Progenitor cell of endocrine pancreas (in vitro differentiated cells): ENCODE measurements at places on chromosomes 3 and 15. TPM values are rescaled to one million over a fixed set of nuclear protein-coding genes. Genes with fewer than 3 reads are reported as not detected.
A peak's percentile ranks its signal among the peaks of the same experiment; 100 is the strongest.

The NGRN gene
- 110 and 121 TPM in 2 replicates for total RNA-seq

The PARP6 gene
- 131 and 134 TPM in 2 replicates for total RNA-seq

DNA sequence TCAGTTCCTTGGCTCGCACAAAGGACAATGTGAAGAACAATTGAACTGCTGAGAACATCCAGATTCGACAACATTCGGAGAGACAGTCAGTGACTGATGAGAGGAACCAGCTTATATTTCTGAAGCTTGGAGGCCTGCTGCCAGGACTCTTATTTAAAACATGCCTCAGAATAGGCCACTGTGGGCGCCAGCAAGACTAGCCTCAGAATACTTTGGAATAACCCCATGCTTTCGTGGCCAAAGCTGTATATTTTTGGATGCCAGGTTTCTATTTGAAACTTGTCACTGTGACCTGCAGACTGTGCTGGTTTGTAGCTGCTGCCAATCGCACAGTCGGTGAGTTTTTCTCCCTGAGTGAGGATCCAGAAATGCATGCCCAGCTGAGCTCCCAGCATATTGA lies 129.9 kb upstream of the UBE3A start:
- H3K36me3 ChIP-seq = no peaks in the 10 kb centered on the region
- no peak for DNase-seq
- no peaks in the 10 kb centered on the region for H3K27me3 ChIP-seq
- H3K27ac ChIP-seq = no peak overlapping the region

DNA sequence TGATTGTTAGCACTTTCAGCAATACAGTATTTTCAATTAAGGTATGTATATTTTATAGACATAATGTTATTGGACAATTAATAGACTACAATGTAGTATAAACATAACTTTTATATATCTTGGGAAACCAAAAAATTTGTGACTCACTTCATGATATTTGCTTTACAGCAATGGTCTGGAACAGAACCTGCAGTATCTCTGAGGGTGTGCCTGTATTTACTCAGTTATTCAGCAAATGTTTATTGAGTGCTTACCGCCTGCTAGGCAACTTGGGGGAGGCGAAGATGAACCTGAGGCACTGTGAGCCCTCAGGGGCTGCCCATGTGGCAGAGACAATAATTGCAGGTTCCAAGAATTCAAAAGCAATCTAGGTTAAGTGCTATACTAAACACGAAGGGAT lies 144.8 kb downstream of the GABRB3 start:
- DNase-seq = no peak
- H3K4me1 ChIP-seq = peaks cover 10% of the 10 kb centered on the region
- no peak overlapping the region for H3K27ac ChIP-seq
- H3K36me3 ChIP-seq = peaks cover 2% of the 10 kb centered on the region

DNA sequence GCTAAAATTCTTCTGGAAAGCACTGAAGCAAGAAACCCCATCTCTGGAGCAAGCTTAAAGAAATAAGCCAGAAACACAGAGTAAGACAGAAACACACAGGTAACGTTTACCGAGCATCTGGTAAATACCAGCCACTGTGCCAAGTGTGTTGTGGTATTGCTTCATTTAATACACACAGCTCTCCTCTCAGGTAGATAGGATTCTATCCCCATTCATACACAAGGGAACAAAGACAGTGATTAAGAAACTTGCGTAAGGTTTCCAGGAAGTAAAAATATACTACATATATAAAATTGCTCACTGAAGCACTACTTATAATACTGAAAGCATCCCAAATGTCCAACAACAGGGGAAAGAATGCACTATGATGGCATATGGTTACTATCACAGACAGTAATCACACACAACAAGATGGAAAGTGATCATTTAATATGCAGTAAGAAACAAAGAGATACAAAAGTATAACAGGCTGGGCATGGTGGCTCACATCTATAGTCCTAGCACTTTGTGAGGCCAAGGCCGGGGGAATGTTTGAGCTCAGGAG lies 27.5 kb downstream of the TAMM41 start:
- no peak overlapping the region for H3K27ac ChIP-seq
- H3K36me3 ChIP-seq = peaks cover 8% of the 10 kb centered on the region
- no peak for DNase-seq
- H3K27me3 ChIP-seq = no peaks in the 10 kb centered on the region
- H3K4me1 ChIP-seq = no peaks in the 10 kb centered on the region
- no peak overlapping the region for H3K4me3 ChIP-seq

DNA sequence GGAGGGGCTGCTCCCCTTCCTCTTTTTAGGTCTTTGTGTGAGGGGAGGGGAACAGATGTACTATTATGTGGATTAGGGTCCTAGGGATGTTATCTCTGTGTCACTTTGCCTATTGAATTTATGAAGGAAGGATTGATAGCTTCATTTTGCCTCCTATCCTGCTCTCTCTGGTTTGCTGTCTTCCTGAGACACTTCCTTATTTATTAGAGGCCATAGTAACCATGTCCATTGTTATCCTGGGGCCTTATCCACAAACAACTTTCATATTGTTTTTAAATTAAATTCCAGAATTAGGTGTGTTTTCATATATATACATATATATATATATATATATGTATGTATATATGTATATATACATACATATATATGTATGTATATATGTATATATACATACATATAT lies 83.2 kb upstream of the LRRFIP2 start:
- H3K27ac ChIP-seq = no peak overlapping the region
- no peaks in the 10 kb centered on the region for H3K27me3 ChIP-seq
- H3K36me3 ChIP-seq = peaks cover 13% of the 10 kb centered on the region
- no peak overlapping the region for H3K4me3 ChIP-seq

The ITIH1 gene
- 11.3 and 14.1 TPM in 2 replicates for total RNA-seq

DNA sequence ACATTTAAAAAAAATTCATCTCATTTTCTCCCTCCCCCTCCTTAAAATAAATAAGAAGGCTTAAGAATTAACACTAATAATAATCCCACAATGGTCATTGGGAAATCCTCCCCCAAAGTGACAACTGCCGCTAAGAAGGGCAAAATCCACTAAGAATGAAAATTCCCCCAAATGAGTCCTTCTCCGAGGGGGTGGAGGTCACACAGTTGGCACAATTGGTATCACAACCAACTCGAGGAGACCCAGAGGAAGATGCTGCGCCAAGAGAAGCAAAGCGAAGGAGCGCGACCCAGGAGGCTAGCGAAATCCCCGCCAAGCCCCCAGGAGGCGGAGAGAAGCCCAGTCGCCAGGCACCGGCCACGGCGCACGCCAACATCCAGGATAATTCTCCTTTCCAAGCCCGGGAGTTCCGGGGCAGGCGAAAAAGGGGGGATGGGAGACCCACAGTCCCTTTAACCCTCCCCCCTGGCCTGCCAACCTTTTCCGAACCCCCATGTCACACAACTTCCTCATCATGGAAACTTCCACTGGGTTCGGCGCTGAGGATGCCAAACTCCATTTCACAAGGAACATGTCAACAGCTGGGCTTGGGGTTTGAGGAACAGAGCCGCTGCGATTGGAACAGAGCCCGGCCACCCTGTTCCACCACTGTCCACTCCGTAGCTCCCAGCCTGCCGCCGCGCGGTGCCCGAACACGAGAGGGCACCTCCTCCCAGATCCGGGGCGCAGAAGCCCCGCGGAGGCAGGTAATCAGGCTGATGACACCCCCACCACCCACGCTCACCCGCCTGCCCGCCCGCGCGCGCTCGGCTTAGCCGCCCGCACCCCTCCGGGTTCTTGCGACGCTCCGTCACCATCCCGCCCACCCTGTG lies 668 bp downstream of the THRB start:
- H3K4me3 ChIP-seq = peak overlapping the region; percentile 94
- no peaks in the 10 kb centered on the region for H3K36me3 ChIP-seq
- H3K27me3 ChIP-seq = peaks cover 40% of the 10 kb centered on the region
- peak; percentile 41 for DNase-seq

- no peak overlapping the region for H3K27ac ChIP-seq
- H3K4me3 ChIP-seq = no peak overlapping the region
- DNase-seq = no peak
- peaks cover 20% of the 10 kb centered on the region for H3K4me1 ChIP-seq
- no peaks in the 10 kb centered on the region for H3K27me3 ChIP-seq
Measured at GRCh38 chr3:141060327-141060726, 9.2 kb downstream of the SPSB4 start.

DNA sequence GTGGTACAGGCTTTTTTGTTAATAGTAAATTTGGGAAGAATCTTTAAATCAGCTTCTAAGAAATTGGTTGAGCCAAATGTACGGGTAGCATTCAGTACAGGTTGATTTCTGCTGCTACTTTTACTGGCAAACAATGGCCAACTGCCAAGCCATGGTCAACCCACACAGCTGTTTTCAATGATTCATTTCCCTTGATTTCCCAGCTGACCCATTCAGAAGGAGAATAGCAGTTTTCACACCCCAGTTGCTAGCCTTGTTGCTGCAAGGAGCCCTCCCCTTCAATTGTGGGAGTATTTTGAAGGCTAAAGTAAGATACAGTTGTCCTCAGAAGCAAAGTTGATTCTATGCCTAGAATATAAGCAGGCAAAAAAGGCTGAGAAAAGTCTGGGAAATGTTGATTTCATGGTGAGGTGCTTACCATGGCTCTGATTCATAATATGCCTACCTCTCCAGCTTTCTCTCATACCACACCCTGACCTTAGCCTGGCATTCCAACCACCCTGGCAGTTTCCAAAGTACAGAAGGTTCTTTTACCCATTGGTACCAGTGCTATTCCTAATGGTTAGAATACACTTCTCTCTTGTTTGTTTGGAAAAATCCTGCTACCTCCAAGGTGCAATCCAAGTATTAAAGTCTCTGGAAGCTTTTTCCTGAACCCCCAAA lies 320.3 kb upstream of the TGFBR2 start:
- H3K36me3 ChIP-seq = no peaks in the 10 kb centered on the region
- H3K4me3 ChIP-seq = no peak overlapping the region
- H3K27ac ChIP-seq = no peak overlapping the region
- no peak for DNase-seq
- H3K27me3 ChIP-seq = no peaks in the 10 kb centered on the region
- peaks cover 6% of the 10 kb centered on the region for H3K4me1 ChIP-seq

The SPSB4 gene
- total RNA-seq = 9.5 and 12.7 TPM in 2 replicates
